Stimulated activated CD4-positive, alpha-beta T cell treated with anti-CD3 and anti-CD28 coated beads, Interleukin-2, amount 100 ng/mL, for 24 hours (primary cell): ENCODE measurements at places on chromosomes 7 and 10.
A peak's percentile ranks its signal among the peaks of the same experiment; 100 is the strongest.

GRCh38 chr10:121049489-121049888 is 198.3 kb downstream of the WDR11 start:
- no peak for DNase-seq

GRCh38 chr10:28113202-28113601 is 114.3 kb upstream of the ODAD2 start:
- no peak for DNase-seq

- no peak for DNase-seq
These were observed 107.5 kb downstream of the NPTX2 start for GRCh38 chr7:98724591-98724990.

DNA sequence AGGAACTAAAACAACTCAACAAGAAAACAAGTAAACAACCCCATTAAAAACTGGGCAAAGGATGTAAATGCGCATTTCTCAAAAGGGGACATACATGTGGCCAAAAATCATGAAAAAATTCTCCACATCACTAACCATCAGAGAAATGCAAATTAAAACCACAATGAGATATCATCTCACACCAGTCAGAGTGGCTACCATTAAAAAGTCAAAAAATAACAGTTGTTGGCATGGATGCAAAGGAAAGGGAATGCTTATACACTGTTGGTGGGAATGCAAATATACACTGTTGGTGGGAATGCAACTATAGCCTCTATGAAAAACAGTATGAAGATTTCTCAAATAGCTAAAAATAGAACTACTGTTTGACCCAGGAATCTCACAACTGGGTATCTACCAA is 60.0 kb upstream of the LANCL2 start:
- no peak for DNase-seq

GRCh38 chr10:112949143-112949823 is 764 bp upstream of the TCF7L2 start:
- DNase-seq = no peak

DNA sequence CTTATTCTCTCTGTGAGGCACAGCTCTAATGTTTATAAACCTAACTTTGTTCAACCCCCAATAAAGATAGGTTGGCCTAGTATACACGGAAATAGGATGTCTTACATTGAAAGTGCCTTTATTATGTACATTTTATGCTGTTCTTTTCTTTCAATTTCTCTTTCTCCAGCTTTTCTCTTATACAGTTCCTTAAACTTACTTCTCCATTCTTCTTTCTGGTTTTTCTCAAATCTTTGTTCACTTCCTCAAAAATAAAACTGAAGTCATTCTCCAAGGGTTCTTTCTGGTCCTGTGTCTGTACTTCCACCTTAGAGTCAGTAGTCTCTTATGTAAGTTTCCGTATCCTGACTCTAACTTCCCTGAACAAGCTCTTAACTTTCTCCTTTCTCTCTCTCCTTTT is 29.2 kb upstream of the NAMPT start:
- no peak for DNase-seq

DNA sequence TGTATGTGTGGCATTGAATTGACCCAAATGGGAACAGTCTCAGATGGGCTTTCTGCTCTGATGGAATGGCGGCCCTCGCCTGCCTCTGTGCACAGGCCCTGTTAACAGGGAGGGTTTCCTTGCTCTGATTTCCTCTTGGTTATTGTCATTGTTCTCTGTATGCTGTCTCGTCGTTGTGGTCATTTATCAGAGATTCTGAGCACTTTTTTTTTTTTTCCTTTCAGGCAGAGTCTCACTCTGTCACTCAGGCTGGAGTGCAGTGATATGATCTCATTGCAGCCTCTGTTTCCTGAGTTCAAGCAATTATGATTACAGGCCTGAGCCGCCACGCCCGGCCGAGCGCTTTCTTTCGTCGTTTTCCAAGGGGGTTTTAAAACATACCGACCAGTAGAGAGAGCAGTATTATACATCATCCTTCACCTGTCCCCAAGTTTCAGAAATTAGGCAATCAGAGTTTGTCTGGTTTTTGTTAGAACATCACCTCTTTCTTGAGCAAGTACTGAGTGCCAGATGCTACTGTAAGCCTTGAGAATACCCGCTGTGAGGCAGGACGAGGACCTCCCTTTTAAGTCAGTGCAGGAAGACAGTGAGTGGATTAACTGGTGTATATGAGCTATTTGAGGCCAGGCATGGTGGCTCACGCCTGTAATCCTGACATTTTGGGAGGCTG is 6.5 kb downstream of the CHST12 start:
- DNase-seq = no peak

DNA sequence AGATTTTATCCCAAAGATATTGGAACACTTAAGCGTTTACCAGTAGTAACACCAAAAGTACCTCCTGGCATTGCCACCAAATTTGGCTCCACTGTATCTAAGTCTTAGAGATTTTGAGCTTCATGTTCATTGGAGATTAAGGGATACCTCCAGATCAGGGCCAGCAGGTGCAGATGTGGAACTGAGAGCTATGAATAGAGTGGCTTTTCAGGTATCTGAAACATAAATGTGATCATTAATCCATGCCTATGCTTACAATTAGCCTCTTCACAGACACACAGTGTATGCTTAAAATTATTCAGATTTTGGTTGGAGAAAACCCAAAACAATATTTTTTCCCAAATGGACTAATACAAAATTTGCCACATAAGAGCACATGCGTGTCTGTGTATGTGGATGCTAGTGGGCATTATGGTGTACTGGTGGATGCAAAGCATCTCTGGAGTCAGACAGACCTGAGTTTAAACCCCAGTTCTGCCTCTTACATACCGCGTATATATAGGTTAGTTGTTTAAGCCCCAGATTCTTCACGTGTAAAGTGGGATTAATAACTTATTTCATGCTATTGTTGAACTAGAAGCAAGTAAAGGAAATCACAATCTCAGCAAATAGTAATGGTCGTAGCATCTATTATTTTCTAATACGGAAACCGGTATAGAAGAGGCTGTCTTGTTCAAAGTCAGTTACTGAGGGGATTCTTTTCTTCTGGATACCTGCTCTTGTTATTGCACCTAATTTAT is 6.8 kb upstream of the LRRC4 start:
- no peak for DNase-seq

DNA sequence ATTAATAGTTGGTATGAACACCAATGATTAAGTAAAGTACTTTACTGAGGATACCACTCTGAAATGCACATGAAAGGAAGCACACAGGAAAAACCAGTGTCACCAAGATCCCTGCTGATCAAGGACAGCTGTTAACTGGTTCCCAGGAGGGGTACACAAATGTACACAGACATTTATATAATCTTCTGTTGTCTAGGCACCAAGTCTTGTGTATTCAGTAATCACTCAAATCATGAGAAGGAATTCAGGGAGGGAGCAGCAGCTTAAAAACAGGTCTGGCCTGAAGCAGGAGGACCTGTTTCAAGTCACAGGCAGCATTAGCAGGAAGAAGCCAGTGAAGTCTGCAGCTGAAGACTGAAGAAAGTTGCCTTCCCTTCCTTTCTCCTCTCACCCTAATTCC is 18.7 kb downstream of the MPP7 start:
- no peak for DNase-seq

GRCh38 chr7:106813705-106814305 is 51.3 kb upstream of the PIK3CG start:
- DNase-seq = no peak

DNA sequence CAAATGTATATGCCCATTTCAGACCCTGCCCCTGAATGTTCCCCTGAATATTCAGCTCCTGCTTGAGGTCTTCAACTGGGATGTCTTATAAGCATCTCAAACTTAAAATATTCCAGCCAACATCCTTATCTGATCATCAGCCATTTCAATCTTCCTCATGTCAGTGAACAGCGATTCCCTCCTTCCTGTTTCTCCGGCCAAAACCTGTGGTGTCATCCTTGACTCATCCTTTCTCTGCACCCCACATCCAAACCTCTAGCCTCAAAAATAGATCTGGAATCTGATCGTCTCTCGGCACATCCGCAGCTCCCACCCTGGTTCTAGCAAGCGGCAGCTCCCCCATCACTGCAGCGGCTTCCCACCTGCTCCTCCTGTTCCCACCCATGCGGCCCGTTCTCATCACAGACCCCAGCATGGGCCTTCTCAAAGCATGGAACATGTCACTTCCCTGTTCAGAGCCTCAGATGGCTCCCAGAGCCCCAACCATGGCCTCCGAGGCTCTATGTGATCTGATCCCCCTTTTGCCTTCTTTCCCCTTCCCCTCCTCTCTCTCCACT is 165.7 kb downstream of the HECW1 start:
- DNase-seq = no peak

- DNase-seq = no peak
These were observed 55.8 kb downstream of the PIK3AP1 start for GRCh38 chr10:96664563-96664962.

- DNase-seq = no peak
These were observed 151.8 kb downstream of the CFTR start for GRCh38 chr7:117631652-117632051.

- DNase-seq = no peak
These were observed 45.4 kb downstream of the ZNF467 start for GRCh38 chr7:149727899-149728476.

- peak; percentile 86 for DNase-seq
These were observed 7.6 kb upstream of the ORAI2 start for GRCh38 chr7:102425639-102426267.

- no peak for DNase-seq
These were observed 820.7 kb downstream of the GRID1 start for GRCh38 chr10:85545874-85546273.

DNA sequence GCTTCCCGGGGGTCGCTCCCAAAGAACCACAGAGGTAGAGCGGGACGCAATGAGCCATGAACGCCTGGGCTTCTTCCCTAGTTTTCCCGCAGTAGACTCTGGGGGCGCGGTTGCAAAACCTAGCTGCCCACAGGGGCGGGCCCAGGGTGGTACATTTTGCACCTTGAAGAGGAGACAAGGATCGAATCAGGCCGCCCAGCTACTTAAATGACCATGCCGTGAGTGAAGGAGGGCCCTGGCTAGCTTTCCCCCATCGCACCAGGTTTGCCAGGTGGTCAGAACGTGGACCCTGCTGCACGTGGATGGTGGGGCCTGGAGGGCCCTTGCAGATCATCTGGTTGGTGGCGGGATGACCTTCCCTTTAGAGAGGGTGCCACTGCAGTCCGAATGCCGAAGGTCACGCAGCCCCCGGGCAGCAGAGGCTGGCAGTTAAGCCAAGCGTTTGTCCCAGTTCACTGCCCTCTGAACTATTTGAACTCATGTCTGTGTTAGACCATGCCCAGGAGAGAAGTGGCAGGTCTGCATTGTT is 604 bp upstream of the SHTN1 start:
- DNase-seq = no peak

DNA sequence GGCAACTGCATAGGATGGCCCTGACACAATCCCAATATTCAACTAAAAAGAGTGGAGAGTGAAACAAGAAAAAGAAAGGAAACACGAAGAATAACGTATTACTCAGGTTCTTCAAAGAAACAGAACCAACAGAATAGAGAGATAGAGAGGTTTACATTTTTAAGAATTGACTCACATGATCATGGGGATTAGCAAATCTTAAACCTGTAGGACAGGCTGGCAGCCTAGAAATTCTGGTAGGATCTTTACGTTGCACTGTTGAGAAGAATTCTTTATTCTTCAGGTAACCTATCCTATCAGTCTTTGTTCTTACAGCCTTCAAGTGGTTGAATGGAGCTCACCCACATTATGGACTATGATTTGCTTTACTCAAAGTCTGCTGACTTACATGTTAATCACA is 103.9 kb downstream of the AASS start:
- no peak for DNase-seq

DNA sequence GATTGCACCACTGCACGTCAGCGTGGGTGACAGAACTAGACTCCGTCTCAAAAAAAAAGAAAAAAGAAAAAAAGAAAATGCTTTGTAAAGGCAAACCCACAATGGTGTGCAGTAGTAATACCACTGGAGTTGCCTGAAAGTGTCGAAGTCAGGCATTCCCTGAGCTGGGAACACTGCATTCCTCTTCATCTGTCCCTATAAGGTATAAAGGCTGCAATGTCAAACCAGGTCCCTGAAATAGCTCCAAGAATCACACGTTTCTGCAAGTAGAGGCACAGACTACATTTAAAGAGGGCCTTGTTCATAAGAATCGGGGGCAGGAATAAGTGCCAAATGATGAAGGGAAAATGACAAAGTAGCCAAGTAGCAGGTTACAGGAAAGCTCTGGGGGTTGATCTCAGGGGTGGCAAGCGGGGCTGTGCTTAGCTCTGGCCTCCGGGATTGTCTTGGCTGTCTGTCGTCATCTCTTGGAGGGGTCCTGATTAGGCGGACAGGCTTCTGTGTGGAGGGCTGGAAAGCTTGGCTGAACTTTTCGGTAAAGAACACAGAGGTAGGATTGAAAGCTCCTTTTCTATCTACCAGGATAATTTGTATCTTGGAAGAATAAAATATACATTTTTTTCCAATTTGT is 109.1 kb downstream of the PFKFB3 start:
- no peak for DNase-seq

DNA sequence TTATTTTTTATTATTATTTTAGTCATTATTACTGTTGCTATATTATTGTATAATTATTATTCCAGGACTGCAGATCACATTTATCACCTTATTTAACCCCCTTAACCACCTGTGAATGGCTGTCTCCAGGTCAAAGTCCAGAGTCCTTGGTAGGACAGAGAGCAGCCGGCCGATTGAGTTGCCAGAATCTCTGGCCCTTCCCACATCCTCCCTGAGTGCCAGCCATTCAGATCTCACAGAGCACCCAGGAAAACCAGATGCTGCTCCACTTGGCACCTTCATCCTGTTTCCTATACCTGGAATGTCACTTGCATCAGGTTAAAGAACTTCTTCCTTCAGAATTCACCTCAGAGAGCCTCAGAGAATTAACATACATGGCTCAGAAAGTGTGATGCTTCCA is 101.1 kb downstream of the ELAPOR2 start:
- no peak for DNase-seq

DNA sequence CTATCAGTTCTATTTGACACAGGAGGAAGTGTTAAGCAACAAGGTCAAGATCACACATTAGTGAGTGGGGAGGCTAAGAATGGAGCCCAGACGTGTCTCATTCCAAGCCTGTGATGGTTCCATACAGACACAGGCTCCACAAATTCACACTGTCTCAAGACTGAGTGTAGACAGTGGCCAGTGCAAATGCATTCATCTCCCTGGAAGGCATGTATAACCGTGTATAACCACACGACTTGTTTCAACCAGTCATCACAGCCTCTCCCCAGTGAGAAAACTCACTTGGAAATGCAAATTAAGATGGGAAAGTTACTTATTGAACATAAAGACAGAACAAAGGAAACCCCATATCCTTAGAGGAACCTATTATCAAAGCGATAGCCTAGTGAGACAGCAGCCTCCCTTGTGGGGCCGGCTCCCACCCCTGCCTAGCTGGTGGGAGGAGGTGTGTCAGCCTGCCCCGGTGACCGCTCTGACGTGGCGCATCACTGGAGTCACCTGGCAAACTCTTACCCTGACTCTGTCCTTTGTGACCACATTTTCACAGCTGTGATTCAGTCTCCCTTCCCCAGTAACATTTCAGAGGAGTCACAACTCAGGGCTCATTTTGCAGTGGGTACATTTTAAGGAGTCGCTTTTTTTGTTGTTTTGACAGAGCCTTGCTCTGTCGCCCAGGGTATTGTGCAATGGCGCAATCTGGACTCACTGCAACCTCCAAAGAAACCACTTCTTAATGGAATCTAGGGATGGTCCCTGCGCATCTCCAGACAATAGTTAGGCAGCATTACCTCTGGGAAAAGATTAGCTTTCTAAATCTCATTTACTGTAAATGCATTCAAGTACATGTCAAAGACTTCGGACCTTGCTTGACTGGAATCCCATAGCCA is 126.6 kb upstream of the PARD3 start:
- no peak for DNase-seq
